ENCODE measurements at places on chromosomes 12 and 14.

DNA sequence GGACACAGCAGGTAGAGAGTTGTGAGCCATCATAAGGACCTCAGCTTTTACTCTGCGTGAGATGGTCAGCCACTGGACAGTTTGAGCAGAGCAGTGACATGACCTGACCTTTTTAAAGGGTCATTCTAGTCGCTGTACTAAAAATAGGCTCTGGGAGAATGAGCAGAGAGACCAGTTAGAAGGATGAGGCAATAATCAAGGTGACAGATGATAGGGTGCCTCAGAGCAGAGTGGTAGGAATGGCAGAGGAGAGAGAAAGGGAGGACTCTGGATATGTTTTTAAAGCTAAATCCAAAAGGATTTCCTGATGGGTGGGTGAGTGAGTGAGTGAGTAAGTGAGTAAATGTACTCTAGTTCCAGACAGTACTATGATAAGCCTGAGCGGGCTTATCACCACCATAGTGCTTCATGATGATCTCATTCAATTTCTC, 83.6 kb upstream of the ARHGAP5 start:
- DNase-seq = no peak

DNA sequence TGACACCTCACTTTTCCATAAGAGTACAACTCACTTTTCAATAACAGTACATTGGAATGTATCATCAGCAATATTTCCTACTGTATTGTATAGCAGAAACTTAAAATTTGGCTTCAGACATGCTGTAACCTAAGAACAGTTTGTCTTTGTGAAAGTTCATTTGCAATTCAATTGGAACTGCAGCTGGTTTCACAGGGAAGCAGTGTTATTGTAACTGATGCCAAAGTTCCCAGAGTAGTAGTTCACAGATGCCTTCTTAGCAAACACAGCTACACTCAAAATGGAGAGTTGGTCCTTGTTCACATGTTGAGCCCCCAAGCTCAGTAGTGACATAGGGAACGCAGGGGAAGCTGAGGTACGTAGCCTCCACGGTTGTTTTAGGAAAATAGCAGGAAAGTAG, 23.3 kb downstream of the PPP1R36 start:
- DNase-seq = no peak

DNA sequence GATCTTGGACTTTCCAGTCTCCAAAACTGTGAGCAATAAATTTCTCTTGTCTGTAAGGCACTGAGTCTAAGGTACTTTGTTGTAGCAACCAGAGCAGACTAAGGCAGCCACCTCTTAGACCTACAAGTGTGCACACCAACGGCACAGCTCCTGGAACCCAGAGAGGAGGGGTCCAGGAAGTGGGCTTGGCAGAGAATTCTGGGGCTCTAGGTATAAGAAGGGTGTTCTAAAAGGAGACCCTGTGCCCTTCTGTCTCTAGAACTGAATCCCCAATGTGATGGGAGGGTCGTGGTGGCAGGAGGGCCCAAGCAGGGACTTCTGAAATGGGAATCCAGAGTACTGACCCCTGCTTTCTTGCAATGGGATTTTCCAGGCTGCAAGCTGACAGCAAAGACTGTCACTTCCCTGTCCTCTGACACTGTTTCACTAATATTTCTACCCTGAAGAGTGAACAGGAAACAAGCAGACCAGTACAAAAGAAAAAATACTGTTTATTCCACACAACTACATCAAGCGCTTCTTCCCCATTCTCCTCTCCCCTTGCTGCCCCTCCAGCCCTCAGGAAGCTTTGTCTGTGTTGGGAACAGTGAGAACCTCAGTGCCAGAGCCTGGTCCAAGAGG, 13.6 kb upstream of the TFCP2 start:
- DNase-seq = no peak

- DNase-seq = no peak
These were observed 5.3 kb upstream of the TESPA1 start for GRCh38 chr12:54989829-54990228.

- DNase-seq = no peak
These were observed 8.3 kb downstream of the TMX1 start for GRCh38 chr14:51248016-51248987.

GRCh38 chr14:72638021-72638420, 255.9 kb downstream of the DPF3 start:
- DNase-seq = no peak

GRCh38 chr12:67826148-67826547, 163.1 kb upstream of the IFNG-AS1 start:
- DNase-seq = no peak

DNA sequence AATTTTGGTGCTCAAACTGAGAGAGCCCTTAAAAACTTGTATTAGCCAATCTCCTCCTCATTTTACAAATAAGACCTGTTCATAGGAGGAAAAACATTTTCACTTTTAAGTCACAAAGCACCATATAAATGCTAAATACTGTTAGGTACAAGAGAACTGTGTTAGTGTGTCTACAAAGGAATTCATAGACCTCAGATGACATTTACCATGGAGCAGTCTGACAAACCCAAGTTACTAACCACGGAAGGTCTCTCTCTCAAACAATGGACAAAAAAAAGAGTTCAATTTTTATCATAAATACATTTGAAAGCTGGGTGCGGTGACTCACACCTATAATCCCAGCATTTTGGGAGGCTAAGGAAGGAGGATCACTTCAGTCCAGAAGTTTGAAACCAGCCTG, 10.0 kb downstream of the SBNO1 start:
- DNase-seq = no peak

- DNase-seq = no peak
These were observed 11.9 kb upstream of the UBE2N start for GRCh38 chr12:93453633-93454032.

DNA sequence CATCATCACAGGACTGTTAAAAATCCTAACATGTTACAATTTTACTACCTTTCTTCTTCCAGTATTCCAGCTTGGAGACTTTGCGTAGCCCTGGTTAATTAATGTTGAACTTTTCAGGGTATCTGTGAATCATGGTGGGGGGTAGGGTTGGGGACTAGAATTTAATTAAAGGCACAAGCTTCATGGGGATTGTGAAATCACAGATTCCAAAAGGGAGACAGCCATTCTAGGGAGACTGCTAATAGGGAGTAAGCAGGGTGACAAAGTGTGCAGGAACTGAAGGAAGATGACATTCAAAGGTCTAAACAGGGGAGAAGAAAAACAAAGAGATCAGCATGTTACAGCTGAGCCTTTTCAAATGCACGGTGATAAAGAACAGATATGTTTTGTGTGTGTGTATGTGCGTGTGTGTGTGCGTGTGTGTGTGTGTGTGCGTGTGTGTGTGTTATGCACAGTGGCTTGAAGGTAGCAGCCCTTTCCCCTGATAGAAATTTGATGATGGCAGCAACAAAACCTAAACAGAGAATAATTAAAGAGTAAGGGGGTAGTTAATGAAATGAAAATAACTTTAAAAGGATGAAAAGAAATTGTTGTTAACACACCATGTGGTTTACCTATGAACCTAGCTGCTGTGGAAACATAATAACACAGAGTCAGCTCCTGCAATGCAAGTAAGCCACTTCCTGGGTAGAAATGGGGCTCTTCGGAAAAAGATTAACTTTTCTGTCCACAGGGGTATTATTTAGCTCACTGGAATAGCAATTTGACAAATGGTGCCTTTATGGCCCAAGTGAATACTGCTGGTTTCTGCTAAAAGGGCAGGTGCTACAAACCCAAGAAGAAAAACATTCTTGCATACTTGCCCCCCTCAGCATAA, 581.7 kb downstream of the DIO2 start:
- DNase-seq = no peak

DNA sequence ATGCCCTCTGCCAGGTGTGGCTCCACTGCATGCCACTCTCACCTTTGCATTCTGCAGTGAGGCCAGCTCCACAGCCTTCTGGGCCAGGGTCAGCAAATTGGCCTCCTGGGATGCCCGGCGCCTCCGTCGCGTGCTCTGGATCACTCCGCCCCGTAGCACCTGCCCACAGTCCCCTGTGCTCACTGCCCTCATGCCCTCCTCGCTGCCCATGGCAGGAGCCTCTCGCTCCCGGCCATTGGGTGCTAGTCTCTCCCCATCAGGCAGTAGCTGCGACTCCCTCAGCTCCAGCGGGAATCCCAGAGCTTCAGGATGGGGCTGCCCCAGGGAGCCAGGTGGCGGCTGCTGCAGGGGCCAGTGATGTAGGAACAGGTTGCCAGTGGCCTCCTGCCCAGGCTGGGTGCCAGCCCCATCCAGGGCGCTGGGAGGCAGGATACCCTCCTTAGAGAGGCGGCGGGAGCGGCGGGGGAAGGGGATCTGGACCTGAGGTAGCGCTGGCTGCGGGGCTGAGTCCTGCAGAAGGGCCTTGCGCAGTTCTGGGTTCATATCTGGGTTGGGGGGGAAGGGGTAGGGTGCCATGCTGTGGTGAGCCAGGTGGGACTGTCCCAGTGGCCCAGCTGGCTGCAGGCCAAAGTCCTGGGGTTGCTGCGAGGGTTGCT, 24.5 kb upstream of the PNMA1 start:
- no peak for DNase-seq

DNA sequence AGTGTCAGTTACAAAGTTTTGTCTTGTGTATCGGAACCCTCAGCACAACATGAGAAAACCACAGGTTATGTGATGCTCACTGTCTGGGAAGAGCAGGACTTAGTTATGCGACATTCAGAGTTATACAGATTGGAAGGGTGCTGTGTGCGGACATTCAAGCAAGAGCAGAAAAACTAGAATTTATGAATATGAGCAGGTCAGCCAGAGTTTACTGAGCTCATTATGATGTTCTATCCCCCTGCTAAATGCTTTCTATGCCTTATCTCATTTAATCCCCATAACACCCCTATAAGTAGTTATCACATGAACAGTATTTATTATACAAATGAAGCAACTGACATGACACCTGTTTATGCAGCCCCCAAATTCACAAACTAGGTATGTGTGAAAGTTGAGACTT, 1083.2 kb downstream of the FLRT2 start:
- no peak for DNase-seq

DNA sequence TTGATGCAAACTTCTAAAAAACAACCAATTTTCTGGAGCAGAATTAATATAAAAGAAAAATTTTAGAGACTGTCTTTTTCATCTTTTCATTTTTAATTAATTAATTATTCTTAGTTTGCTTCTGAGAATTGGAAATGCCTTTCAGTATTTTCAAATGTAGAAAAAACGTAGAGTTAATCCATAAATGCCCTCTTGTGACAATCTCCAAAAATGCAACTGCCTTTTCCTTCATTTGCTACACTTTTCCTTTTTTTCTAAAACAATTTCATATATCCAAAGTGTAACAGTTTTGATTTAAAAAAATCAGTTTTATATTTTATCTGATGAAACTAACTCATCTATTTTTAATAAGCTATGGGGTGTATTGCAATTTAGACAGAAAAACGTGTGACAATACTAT, 409.3 kb downstream of the PRKD1 start:
- DNase-seq = no peak

DNA sequence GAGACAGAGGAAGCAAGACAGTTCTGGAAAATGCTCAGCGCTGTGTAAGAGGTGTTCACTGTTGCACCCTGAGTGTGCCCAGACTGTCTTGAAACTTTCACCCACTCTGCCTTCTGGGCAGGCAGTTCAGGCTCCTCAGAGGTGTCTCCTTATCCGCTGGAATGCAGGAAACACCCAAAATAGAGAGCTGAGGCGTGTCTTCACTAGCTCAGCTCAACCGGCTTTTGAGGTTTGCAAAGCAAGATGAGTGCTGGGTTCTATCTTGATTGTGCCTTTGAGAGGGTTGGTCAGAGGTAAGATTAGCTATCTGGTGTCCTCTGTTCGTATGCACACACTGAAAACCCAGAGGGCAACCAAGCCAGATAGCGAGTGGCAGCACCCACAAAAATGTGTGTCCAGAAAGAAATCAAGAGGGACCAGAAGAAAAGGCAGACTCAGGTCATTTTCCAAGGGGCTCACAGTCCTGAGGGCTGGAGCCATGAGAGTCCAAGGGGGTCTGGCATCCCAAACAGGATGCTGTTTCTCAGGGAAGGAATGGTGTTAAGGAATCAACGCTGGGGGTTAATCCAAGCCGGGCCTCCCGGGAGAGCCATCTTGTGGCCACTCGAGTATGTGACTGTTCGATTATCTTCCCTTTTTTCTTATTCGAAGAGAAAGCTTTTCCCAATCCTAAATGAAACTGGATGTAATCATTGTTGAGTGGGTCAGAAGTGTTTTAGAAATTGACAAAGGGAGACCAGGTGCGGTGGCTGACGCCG, 47.1 kb downstream of the TBX3 start:
- no peak for DNase-seq

- no peak for DNase-seq
These were observed 122.5 kb downstream of the SLC15A5 start for GRCh38 chr12:16154990-16155389.

GRCh38 chr14:26448181-26448855, 149.5 kb downstream of the NOVA1 start:
- DNase-seq = peak; percentile 93

- no peak for DNase-seq
These were observed 106.0 kb downstream of the AEBP2 start for GRCh38 chr12:19545301-19545700.

DNA sequence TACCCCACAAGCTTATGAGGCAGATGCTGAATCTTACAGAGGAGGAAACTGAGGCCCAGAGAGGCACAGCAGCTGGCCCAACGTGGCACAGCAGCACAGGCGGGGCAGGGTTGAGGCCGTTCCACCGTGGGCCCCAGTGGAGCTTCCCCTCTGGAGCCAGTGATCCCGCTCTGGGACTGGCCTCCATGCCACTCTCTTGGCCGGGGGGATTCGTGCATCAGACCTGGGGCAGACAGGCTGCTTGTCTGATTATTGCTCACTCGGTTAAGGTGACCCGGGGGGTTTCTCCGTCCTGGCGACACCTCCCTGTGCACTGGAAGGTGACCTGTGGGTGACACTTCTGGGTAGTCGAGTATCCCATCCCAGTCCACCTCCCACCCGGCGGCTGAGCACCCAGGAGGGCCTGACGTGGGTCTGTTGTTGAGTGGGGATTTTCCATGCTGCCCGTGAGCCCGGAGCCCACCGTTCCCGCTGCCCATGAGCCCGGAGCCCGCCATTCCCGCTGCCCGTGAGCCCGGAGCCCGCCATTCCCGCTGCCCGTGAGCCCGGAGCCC, 27.8 kb downstream of the NOC4L start:
- no peak for DNase-seq

DNA sequence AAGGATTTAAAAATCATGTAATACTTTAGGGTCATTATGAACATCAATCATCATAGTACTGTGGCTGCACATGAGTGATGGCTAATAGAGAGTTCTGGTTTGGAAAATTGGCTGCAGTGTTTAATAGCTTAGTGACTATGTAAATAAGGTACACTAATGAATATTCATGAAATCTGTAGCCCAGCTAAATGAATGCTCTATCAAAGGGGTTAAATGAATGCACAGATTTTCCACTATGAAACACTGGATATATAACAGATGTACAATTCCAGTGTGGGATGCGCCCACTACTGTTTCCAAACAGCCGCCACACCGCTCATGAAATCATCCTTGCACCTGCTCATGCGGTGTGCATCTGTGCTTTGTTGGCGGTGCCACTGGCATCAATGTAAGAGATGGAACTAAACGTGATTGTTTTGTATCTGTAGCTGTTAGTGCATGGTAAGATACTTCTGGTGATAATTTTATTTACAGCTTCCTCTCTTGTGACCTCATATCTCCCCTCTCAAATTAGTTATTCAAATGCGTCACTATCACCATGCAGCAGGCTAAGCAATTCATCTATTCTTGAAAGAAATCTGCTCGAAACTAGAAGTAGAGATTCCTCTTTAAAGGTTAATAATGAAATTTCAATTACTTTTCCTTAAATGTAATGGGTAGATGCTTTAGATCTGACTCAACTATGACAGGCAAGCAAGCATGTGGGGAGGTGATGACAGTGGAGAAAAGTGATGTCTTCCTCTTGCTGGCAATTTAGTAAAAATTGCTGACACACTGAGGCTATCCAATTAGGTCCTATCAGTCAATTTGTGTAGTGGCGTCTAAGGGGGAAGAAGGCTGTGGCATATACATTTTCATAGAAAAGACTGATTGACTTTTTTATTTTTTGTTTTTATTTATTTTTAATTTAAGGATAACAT, 433.6 kb downstream of the AEBP2 start:
- no peak for DNase-seq

Data from NCI-H510A treated with DMSO at 0.1 percent for 48 hours (cell line).